Activated CD4-positive, alpha-beta T cell treated with anti-CD3 and anti-CD28 coated beads for 1 hour (primary cell): ENCODE measurements at places on chromosomes 3 and 15.

DNA sequence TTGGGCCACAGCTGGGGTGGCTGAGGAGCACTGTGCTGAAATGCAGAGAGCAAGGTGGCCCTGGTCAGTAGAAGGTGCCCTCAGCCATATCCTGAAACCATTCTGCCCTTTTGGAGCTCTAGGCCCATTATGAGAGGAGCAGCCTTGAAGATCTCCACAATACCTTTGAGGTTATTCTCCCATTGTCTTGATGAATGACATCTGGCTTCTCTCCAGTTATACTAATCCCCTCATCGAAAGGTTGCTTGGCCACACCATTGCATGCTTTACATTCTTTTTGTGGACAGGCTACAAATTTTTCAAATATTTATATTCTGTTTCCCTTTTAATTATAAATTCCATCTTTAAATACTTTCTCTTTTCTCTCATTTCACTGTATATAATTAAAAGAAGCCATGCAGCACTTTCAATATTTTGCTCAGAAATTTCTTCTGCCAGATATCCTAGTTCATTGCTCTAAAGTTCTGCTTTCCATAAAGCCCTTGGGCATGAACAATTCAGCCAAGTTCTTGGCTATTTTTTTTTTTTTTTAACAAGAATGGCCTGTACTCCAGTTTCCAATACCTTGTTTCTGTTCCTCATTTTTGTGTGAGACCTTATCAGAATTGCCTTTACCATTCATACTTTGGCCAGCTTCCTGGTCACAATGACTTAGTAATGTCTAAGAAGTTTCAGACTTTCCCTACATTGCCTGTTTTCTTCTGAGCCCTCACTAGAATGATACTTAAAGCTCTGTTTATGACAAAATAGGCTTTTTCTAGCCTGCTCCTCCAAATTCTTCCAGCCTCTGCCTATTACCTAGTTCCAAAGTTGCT is 138.9 kb upstream of the SGO1 start:
- no peak for DNase-seq

GRCh38 chr15:82892573-82892972 is 59.9 kb downstream of the HOMER2 start:
- DNase-seq: no peak

- no peak for DNase-seq
Observed at GRCh38 chr3:58329150-58329921, 3.4 kb upstream of the PXK start.

- no peak for DNase-seq
Observed at GRCh38 chr3:171781711-171782127, 28.6 kb downstream of the PLD1 start.

DNA sequence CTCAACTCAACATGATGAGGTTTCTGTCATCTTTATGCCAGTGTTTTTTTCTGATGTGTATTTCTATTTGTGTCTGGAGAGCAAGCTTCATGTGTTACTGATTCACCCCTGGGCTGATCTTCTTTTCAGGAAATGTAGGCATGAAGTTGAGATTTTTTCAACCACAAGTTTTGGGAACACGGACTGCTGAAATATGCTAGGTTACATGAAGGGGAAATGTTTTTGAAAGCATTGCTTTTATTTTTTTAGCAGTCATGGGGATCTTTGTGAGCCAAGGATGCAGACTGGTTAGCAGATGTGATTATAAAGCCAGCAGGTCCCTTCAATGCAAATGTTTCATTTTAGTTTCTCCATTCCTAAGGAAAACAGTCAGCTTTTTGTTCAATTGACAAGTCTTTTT is 219.3 kb upstream of the COL8A1 start:
- no peak for DNase-seq

DNA sequence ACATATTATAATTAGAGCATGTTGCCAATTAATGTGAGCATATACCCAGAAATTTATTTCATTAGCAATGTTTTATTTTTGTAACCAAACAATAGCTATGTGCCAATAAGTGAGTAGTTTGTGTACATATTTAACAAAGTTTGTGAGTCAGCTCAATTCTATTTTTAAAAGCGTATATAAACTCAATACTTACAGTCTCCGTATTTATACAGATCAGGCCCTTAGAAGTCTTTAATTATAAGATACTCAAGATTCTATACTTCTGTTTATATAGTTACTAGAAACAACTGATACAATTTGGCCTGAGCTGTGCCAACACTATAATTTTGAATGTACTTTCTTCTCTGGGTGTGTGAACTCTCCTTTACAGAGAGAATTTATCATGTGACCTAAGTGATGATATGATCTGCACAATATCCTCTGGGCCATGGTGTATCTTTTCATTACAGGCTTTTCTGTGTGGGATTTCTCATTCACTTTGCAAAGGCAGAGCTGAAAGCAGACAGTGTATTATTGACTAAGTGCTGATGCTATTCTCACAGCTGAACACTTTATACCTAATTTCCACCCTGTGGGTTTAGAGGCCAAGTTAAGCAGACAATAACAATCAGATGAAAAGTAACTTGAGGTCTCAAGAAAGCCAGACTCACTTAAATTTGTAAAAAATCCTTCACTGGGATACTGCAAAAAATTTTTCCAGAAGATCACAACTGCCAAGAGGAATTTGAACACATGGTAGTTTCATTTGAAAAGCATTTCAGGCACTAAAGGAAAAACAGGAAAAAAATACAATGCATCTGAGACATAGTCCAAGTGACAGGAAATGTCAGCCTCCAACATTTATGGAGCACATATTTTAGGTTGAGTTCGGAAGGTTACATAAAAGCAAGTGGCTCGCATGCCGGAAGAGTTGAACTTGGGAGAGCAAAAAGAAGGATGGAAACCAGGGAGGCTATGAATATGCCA is 277.9 kb upstream of the SEMA6D start:
- no peak for DNase-seq

- no peak for DNase-seq
Observed at GRCh38 chr3:99925584-99926230, 108.0 kb downstream of the CMSS1 start.

- no peak for DNase-seq
Observed at GRCh38 chr3:17040990-17041377, 156.2 kb downstream of the PLCL2 start.

- DNase-seq: no peak
Observed at GRCh38 chr15:64315216-64315615, 40.8 kb downstream of the CSNK1G1 start.

DNA sequence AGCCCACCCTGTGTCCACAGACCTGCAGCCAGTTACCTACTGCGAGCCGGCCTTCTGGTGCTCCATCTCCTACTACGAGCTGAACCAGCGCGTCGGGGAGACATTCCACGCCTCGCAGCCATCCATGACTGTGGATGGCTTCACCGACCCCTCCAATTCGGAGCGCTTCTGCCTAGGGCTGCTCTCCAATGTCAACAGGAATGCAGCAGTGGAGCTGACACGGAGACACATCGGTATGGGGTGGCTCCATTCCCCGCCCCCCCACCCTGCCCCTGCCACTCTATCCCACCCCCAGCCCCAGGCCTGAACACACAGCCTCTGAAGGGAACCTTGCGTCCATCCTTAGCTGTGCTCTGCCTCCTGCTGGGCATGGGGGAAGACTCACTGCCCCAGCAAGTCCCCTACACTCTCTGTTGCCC is 73.2 kb downstream of the AAGAB start:
- no peak for DNase-seq
